Right renal pelvis (tissue), 4 donors: ENCODE measurements at places on chromosomes 2 and 18.

GRCh38 chr2:9097239-9097638 lies 93.8 kb upstream of the MBOAT2 start:
- DNase-seq = no peak

- no peak for DNase-seq
Observed at GRCh38 chr2:233435436-233436190, 81.3 kb downstream of the DGKD start.

DNA sequence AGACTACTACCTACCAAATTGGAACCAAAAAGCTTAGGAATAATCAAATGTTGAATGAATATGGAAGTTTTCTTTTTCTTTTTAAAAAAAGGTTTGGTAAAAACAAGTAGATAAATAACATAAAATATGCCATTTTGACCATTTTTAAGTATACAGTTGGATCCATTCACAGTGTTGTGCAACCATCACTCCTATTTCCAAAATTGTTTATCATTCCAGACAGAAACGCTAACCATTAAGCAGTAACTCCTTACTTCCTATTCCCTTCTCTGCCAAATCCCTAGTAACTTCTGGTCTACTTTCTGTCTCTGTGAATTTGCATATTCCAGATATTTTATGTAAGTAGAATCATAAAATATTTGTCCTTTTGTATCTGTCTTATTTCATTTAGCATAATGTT lies 39.8 kb downstream of the CD302 start:
- DNase-seq = no peak

GRCh38 chr2:223283771-223284170 lies 231.8 kb downstream of the KCNE4 start:
- no peak for DNase-seq

- DNase-seq = no peak
Observed at GRCh38 chr2:231050018-231050901, 6.4 kb upstream of the PSMD1 start.

- no peak for DNase-seq
Observed at GRCh38 chr2:60577682-60578283, 24.3 kb upstream of the BCL11A start.

DNA sequence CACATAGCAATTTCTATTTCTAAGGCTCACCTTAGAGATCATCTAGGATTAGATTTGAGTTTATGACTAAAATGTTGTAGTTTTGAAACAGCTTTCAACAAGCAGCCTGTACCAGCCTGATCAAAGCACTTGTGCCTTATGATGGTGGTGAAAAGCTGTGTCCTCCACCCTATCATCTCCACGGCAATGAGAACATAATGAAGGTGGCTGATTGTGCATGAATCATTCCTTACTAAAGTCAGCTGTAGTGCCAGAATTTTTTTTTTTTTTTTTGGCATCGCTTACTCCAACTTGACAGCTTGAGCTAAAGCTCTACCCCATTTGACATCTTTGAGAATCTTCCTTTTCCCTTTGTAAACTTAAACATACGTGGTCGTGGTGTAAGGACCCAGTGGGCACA lies 86.0 kb downstream of the DCC start:
- DNase-seq = no peak

DNA sequence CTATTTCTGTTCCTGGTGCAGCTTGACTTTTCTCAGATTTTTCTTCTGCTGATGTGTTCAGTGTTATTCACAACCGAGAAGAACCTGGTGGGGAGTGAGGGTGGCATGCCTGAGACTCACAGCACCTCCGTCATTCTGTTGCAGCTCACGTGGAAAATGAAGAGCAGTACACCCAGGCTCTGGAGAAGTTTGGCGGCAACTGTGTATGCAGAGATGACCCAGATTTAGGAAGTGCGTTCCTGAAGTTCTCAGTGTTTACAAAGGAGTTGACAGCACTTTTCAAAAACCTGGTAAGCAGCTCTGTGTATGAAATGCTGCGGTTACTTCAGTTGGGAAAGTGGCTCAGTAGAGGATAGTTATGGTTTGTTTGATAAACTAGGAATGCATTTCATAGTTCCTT lies 90.5 kb downstream of the ASAP2 start:
- no peak for DNase-seq

DNA sequence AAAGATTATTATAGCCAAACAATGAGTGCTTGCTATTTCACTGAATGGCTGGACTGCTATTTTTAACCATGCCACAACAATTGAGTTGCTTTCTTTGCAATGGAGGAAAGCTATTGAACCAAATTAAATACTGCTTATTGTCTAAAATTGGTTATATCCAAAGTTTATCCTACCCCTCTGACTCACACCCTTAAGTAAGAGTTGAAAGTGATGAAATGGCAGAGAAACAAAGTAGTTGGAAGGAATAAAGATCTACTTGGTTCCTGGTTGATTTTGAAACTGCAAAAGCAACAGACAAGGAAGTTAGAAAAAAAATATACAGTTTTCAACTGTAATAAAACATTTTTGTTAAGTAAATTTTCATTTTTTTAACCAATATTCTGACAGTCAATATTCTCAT lies 47.5 kb downstream of the EML4 start:
- DNase-seq = no peak

DNA sequence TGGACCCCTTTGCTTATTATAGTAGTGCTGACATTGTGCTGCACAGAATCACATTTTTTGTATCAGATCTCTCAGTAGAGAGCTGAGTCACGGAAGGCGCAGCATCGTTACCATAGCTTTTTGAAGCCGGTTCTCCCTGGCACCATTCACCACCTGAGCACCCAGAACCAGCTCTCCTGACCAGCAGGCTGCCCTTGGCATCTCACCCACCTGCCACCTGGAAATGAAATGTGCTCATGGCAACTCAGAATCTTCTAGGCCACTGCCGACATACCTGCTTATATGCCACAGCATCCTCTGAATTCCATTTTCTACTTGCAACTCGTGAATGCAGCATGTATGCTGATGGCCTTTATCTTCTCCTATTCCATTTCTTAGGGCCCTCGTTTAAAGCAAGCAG lies 62.7 kb downstream of the COA5 start:
- no peak for DNase-seq

GRCh38 chr2:136246086-136246669 lies 128.2 kb upstream of the CXCR4 start:
- peak; percentile 63 for DNase-seq

DNA sequence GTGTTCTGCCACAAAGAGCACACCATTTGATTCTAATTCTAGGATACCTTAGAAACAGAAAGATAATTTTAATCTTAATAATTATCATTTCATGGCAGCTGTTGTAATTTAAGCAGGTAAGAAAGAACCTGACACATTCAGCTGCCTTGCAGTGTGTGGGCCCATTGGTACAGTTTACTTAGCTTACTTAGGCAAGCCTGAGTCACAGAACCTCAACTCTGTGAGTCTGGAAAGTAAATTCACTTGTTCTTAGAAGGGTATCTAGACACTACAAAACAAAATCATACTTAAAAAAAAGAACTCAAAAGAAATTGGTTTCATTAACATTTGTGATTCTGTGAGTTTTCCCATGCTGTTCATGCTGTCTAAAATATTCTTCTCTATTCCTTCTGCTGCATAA lies 956.3 kb upstream of the SLC39A10 start:
- no peak for DNase-seq

DNA sequence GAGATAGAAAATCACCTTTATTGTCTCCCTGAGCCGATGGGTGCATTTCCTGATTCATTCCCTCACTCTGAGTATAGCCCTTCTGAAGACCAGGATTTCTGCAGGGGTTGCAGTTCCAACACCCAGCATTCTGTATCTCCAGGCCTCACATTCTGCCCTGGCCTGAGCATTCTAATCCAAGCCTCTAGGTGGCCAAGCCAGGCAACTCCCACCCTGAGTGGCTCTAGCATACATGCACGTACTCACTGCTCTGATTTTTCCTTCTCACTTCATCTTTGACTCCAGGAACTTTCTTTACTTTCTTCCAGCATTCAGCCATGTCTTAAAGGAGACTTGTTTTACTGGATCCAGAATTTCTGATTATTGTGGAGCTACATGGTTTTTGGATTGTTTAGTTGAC lies 100.7 kb upstream of the STK39 start:
- DNase-seq = no peak

GRCh38 chr2:238380785-238381184 lies 45.9 kb upstream of the ASB1 start:
- no peak for DNase-seq
